ENCODE measurements at places on chromosomes 7 and 10. TPM values are rescaled to one million over a fixed set of nuclear protein-coding genes. Genes with fewer than 3 reads are reported as not detected.
A peak's percentile ranks its signal among the peaks of the same experiment; 100 is the strongest.

DNA sequence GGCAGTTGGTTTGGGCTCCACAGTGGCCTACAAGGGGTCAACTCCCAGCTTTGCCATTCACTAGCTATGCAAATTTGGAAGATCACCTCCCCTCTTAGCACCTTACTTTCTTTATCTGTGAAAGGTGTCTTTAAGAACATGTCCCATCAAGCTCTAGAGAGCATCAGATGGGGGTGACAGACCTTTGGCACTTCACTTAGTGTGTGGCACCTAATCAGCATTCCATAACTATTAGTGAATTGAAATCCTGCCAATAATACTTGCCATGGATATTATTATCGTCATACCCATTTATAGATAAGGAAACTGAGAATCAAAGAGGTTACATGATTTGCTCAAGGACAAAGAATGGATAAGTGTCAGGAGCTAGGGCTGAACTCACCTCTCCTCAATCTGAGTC lies 51.9 kb downstream of the PLPP4 start:
- DNase-seq: no peak

SPAM1 gene
- not detected for total RNA-seq

NSMCE4A gene
- total RNA-seq: 106 TPM

CNPY4 gene
- 10.1 TPM for total RNA-seq

RNF133 gene
- total RNA-seq: not detected

DNA sequence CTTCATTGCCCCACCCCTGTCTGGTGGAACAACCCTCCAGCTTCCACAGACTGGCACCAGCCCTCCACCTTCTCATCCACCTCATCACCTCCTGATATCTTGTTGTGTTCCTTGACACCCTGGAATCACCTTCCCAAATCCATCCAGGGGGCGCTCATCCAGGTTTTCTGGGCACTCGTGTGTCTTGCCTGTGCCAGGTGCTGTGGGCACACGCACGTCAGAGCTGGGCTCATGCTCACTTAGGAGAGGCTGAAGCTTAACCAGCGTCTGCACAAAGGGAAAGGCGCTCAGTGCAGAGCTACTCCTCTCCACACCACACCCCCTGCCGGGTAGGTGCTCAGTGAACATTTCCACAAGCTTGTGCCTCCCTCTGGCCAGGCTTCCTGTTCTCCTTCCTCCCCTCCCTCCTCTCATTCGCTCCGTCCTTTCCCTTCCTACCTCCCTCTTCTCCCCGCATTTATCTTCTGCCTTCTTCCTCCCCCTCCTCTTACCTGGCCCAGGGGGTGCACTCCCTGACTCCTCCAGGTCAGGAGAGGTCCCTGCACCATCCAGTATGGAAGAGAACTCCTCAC lies 4.8 kb downstream of the ADCYAP1R1 start:
- no peak for DNase-seq

FZD8 gene
- 3.4 TPM for total RNA-seq

- DNase-seq: no peak
These were observed 425 bp downstream of the TLL2 start for GRCh38 chr10:96513305-96513697.

GRCh38 chr7:148871551-148871950 lies 12.5 kb downstream of the EZH2 start:
- DNase-seq: no peak

SPDYE11 gene
- total RNA-seq: not detected

DNA sequence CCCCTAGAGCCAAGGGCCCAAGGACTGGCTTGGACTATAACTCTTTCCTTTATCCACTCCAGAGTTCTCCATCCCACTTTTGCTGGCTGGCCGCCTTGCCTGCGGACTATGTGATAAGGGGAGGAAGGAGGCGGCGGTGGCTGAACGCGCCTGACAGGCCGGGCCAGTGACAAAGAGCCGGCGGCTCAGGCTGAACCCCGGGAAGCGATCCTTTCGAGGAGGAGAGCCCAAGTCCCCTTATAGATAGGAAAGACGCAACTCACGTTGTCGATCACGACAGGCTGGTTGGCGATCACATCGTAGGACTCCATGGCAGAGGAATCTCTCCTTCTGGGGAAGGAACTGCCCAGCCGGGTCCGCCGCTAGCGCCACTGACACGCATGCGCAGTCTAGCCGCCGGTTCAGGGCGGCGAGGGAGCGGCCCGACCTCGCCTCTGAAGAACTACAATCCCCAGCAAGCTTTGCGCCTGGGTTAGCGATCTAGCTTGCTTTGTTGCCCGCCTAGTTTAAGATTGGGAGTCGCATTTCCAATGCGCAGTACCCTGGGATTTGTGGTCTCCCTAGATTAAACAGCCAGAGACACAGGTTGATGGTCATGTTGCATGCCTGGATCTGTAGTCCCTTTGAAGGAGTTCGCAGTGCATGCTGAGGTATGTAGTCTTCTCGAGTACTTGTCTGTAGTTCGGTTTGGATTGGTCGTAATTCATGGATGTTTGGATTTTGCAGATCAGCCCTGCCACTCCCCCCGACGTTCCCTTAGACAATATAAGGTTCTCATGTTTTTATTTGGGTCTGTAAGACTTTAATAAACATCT lies at the start of gene ACTR1A:
TSS of gene ACTR1A (minus strand) at position 376 of the 815 bp plus-strand sequence. CDS start at position 311, 65 bp downstream.
- DNase-seq: peak; percentile 97

DNA sequence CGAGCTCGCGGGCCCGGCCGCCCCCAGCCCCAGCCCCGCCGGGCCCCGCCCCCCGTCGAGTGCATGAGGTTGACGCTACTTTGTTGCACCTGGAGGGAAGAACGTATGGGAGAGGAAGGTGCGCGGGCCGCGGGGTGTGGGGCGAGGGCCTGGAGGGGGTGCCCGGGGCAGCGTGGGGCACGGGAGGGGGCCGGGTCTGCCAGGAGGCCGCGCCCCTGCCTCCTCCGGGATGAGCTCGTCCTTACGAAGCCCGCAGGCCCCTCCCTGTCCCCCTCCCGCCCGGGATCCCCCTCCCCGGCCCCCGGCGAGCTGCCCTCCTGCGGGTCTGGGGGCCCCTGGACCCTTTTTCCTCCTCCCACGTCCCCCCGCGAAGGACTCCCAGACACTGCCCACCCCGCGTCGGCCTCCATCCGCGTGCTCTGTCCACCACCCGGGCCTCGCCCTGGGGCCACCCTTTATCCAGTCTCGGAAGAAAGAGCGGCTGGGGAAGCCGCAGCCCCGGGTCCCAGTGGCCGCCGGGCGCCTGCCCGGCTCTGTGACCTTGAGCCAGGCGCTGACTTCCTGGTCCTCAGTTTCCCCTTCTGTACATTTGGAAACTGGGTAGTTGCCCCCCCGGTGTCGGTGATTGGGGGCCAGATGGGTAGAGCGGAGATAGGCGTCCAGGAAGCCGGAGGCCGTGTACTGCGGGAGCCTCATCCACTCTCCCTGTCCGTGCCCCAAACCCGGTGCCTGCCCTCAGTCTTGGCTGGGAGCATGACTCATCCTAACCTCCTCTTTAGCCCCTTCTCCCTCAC lies 521 bp downstream of the LIMK1 start:
- peak; percentile 66 for DNase-seq

- DNase-seq: no peak
These were observed 736 bp downstream of the SHH start for GRCh38 chr7:155811560-155811894.

DNA sequence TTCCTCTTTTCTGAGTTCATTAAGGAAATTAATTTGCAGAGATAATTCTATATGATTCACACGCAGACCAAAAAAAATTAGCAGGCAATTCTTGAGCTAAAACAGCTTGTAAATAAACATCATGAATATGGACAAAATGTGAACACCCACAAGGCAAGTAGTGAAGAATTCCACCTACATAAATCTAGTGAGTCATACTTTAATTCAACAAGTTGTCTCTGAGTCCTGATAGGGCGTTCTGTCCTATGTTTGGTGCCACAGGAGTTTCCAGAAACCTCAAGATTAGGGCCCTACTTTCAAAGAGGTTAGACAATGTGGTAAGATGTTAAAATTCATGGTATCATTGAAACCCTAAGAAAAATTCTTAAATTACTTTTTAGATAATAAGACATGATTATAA lies 122.3 kb downstream of the SGMS1 start:
- DNase-seq: no peak

SLIT1 gene
- 0.42 TPM for total RNA-seq

CPXM2 gene
- total RNA-seq: not detected

ZNF467 gene
- total RNA-seq: 1.7 TPM

Measured in Caco-2 (cell line).